NCI-H1048 (cell line): ENCODE measurements at places on chromosomes 5 and 9.

- no peak for DNase-seq
Measured at GRCh38 chr5:57334475-57334874, 148.1 kb downstream of the ACTBL2 start.

DNA sequence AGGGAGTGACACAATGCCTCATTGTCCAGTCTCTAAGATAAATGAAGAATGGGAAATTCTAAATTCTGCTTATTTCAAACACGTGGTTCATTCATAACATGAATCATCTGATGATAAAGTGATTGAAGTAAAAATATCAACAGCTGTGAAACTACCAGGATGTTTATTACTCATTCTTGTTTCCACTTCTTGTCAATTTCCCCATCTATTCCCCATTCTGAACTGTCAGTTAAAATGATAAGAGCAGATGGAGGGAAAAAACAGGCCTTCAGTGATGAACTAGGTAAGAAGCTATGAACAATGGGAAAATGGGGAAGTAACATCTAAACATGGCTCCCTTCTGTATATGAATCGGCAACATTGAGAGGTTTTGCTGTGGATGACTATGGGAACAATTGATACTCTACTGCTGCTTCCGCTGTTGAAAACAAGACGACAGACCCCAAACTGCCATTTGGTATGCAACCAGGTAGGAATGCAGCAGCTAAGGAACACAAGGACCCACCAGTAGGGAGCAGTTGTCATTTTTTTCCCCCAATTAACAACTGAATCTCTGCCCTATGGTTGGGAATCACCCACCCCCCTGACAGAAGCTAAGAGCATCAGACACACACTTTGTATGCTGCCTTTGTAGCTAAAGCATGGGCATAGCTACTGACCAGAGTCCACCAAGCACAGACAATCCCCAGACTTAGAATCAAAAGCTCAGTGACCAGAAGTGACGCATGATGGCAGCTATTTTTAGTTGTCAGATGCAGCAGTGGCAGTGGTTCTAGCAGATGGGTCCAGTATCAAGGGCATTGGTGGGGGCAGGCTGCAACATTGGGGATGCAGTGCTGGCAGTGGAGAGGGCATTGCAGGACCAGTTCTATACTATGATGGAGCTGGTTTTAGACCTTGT is 52.9 kb upstream of the ZNF366 start:
- DNase-seq, result no peak

DNA sequence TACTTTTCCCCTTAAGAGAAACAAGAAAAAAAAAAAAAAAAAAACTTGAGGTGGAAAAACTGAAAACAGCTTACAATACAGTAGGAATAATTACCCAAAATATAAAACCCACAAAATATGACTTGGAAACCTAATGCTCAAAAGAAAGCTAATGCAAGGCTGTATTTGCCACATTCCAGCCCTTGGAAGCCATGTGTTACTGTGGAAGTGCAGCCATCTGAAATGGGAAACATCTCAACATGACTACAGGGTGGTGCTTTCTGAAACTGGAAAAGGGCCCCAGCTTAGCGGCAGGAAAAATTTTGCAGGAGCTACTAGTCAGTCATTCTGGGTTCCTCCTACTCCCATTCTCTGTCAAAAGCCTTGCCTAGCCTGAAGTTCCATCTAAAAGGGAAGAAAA is 20.4 kb downstream of the CDK5RAP2 start:
- no peak for DNase-seq

DNA sequence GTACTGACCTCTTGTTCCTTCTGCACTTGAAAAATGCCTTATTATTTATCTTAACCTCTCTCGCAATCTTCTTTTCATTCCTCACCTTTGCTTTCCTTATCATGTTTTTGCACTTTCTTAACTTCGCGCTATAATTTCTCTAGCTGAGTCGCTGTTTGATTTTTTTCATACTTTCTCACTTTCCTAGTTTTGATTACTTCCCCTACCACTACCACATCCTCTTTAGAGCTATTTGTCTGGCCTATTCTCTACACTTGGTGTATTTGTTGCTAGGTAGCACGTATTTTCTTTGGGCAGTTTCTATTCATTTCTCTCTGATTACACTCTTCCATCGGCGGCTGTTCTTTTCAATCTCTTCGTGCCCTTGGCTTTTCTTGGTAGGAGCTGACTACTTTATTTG is 611.8 kb downstream of the BNC2 start:
- no peak for DNase-seq

DNA sequence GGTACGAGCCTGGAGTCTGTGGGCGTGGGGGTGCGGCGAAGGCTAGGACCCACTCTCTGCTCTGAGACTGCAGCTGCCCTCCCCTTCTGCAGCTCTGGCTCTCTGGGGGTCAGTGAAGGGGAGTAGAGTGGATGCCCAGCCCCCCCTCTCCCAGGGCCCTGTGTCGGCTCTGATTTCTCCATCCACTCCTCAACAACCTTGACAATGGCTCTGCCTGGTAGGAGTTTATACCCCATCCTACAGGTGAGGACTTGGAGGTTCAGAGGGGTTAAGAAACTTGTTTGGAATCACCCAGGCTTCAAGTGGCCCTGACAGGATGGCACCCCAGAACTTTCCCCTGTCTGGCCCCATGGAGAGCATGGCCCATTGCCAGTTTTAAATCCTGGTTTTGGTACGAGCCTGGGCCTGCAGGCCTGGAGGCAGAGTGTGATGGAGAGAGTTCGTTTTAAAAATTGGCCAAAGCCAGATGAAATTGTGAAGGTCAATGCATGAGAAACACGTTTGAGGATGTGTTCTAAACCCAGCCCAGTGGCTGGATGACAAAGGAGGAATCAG is 22.3 kb downstream of the NCS1 start:
- no peak for DNase-seq

- DNase-seq, result no peak
Measured at GRCh38 chr5:100232736-100233135, 302.4 kb upstream of the FAM174A start.

DNA sequence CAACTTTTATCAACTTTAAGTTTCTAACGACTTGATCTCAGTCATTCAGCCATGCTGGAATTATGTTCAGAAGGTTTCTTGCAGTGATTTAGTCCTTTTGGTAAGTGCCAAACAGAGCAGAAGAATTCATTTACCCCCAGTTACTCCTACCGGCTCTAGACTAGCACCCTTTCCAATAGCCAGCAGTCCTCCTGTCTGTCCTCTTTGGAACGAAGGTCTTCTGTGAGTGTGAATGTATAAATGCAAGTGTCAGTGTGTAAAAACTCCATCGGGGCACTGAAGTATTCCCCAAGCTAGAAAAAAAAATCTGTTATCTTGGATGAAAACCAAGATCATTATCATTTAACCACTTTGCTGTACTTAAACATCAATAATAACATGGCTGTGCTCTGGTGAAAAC is 64.4 kb downstream of the GLIS3 start:
- no peak for DNase-seq

GRCh38 chr9:81669041-81669651 is 20.2 kb downstream of the TLE1 start:
- DNase-seq, result no peak

DNA sequence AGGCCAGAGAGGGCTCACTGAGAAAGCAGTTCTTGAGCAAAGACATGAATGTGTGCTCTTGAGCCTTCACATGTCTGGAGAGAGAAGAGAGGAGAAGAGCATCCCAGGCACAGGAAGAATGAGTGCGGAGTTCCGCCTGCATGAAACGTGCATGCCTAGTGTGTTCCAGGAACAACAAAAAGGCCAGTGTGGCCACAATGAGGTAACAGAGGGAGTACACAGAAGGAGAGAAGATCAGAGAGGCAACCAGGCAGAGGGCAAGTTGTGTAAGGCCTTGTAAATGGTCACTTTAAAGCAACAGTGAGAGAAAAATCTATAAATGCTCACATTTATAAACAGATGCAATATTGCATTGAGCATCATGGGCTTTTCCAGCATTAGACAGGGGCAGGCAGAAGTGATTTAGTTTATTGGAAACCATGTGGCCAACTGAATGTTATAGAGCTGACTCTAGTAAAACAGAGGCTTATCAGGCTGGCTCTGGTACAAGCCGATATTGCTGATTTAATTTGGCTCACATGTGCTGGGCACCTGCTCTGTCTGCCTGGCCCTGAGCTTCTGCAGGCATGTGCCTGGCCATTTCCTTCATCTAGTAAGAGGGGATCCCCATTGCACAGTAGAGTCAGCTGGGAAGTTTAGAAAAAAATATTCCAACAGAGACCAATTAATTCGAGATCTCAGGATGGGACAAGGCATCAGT is 185.3 kb downstream of the SAXO1 start:
- no peak for DNase-seq

DNA sequence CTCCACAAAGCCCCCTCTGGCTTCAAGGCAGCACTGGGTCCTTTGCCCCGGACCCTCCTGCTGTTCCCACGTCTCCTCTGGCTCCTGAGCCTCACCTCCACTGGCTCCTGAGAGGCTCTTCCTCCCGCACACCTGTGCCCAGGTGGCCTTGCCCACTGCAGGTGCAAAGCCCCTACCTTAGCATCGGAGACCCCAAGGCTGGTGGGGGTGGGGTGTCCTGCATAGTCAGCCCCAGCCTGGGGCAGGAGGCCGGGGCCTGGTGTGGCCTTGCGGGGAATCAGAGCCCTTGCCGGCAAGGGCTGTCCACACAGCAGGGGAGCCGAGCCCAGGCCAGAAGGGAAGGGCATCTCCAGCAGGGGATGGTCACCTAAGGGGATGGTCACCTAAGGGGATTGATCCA is 41.3 kb upstream of the CEP72 start:
- no peak for DNase-seq

GRCh38 chr5:111126896-111127295 is 34.7 kb downstream of the WDR36 start:
- DNase-seq, result no peak

DNA sequence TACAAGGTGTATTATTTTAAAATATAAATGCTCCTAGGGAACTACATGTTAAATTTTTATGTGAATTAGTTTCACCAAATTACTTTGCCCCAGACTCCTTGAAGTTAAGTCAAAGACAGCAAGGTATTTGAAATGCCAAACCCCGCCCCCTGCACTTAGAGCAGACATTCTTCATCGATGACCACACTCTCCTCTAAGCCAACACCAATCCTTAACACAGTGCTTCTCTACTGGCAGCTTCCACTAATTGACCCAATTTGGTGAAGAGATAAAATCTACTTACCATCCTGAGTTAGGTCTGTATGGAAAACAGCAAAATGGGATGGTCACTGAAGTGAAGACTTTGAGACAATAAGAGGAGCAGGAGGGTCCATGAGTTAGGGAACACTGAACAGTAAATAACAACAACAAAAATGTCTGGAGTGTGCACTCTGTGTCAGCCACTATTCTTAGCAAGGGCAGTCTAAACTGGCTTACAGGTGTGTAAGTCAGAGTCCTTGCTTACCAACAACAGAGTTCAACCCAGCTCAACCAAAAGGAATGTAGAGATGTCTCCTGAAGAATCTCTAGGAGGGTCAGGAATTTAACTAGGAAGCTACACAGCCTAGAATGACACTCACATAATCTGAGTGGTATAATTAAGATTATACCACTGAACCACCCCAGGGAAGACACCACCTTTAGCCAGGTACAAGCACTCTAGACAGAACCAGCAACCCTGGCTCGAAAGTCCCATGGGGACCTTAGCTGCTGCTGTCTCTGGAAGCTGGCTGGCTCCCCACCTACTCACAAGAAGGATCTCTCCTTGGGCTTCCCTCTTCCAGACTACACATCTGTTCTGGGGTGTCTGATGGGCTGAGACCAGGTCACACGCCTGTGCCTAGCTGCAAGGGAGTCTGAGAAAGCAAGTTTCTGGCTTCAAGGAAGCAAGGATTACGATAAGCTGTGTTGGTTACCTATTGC is 8.8 kb upstream of the UBE2QL1 start:
- no peak for DNase-seq

DNA sequence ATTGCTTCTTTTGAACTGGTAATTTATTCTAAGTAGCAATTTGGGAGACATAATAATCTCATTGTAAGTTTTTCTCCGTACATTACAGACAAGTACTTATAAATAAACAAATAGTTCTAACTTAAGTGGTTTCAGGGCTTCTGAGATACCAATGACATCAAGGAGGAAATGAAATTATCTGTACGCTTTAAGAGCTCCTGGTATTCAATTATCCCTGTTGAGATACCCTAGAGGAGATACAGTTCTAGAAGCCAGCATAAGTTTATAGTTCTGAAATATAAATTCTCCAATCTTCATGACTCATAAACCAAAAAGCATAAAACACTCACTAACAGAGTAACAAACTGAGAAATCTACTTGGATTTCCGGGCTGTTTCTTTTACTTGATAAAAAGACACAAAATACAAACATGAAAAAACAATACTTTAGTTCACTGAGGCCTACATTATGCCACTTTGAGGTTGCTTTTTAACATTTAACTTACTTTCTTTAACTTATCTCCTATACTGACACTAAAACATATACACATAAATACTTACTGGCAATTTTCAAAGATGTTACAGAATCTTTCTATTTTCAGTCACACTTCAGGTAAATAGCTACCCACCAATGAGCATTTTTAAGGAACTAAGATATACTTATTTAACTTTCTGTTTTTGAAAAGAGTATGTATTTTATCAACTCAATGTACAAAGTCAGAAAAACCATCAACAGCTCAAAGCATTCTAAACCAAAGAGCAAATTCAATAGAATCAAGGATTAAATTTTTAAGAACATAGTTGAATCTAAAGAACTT is 7.5 kb downstream of the DCTN4 start:
- no peak for DNase-seq

- DNase-seq, result no peak
Measured at GRCh38 chr9:134293611-134294152, 32.6 kb upstream of the RXRA start.

DNA sequence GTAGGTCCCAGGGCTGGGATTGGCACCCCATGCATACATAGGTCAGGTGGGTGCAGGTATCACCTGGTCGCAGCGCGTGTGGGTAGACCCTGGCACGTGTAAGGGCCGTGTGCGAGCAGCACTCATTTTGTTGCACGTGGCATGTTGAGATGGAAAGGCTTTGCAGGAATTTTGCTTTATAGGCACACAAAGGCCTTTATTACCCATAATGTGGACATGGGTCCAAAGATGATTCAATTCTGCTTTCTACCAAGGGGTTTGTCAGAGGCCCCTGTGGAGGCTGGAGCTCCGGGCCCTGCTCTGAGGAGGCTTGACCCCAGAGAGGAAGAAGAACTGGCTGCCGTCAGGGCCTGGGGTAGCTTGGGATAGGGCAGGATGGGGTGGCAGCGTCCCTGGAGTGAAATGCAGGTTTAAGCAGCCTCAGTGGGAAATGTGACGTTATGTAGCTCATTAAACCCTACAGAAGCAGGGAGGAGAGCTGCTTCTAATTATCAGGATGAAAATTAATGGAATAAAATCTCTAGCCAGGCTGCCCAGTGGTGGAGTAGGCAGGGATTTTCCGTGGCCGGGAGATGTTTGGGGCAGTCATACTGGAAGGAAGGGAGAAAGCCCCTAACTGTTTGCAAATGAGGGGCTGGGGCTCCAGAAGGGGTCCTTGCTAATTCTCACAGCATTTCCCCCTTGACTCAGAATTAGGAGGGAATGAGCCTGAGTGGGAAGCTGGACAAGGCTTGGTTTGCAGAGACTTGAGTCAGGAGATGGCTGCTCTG is 103.3 kb upstream of the PITX1 start:
- no peak for DNase-seq

DNA sequence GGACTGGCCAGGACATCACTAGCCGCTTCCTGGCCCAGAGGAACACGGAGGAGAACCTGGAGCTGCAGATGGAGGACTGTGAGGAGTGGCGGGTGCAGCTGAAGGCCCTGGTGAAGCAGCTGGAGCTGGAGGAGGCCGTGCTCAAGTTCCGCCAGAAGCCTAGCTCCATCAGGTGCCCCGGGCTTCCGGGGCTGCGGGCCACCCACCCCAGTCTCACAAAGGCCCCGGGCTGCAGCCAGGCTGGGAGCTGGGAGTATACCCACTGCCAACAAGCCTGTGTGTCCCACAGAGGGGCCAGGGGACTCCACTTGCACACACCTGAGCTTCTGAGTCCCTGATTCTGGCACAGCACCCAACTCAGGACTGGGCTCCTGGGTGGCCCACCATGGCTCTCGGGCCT is 1.7 kb upstream of the RABL6 start:
- no peak for DNase-seq
